ENCODE measurements at places on chromosomes 13 and 19.

GRCh38 chr19:10291554-10292205, 1.9 kb downstream of the ICAM5 start:
- no peak for DNase-seq

DNA sequence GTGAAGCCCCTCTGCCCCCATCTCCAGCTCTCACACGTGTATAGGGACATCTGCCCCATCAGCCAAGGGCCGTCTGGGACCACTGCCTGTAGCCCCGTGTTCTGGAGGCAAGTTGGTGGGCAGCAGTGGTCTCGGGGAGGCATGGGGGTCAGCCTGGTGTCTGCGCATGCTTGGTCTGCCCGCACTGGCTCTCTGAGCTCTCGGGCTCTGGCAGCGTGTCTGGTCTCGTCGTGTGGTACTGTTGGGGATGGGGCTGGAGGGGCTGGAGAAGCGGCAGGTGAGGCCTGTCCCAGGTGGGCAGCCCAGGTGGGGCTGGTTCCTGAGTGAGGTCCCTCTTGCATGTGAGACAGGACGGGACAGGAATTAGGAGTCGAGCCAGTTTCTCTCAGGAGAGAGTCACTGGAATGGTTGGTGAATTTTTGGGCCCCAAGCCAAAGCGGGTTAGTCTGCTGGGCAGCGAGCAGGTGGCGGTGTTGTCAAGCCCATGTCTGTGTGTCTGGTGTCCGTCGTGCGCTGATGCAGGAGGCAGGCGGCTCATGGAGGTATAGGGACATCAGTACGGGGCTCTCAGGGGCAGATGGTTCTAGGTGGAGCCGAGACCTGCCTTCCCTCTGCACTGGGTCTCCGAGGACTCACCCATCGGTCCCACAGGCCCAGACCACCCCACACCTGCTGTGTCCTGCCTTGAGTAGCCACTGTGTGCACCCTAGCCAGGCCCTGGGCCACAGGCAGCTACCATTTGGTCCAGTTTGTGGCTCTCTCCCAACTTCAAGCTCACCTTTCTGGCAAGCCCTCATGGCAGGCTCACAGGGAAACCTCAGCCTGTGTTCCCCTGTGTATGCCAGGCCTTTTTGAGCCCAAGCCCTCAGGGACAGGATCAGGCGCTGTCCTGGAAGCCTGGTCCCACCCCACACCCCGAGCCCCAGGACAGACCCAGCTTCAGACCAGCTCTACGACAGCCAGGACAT, 18.2 kb downstream of the COMP start:
- DNase-seq, result no peak

DNA sequence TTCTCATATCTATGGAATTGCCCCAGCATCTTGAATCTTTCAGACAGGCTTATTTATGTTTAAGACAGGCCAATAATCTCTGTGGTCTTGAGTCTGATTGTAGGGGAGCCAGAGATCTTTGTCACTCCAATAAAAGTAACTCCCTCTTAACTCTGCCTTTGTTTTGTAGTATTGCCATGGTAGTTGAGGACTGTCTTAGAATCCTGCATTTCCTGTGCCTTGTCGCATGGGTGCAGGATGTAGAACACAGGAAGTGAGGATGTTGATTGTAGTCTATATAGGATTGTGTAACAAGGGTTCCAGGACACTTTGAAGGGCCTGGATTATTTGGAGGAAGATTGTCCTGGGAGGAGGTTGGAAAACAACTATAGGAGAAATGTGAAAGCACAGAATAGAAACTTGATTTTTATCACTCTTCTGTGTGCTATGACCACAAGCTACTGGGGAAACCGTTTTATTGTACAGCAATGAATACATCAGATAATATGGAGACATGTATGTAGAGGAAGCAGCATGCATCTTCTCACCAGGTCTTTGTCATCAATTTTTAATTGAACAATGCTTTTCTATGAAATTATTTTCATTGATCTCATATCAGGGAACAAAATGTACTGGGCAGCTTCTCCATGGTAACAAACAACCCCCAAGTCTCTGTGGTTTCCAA, 411.7 kb downstream of the FGF9 start:
- DNase-seq, result no peak

- no peak for DNase-seq
These were observed 72.1 kb downstream of the SLC7A1 start for GRCh38 chr13:29523199-29523961.

DNA sequence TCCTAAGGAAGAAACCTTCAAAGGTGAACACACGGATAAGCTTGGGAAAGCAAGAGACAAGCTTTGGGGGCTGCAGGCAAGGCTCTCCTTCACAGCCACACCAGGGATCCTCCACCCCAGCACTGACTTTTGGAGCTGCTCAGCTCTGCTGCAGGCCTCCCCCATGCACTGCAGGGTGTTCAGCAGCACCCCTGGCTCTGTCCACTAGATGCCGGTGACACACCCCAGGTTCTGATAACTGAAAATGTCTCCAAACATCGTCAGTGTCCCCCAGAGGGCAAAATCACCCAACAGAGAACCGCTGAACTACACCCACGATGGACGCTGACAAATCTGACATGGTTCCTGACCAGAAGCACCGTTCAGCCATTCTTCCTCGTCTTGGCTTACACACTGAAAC, 90.5 kb downstream of the STK24 start:
- DNase-seq, result no peak

- DNase-seq, result no peak
These were observed 385.6 kb downstream of the IRS2 start for GRCh38 chr13:109400624-109401257.

DNA sequence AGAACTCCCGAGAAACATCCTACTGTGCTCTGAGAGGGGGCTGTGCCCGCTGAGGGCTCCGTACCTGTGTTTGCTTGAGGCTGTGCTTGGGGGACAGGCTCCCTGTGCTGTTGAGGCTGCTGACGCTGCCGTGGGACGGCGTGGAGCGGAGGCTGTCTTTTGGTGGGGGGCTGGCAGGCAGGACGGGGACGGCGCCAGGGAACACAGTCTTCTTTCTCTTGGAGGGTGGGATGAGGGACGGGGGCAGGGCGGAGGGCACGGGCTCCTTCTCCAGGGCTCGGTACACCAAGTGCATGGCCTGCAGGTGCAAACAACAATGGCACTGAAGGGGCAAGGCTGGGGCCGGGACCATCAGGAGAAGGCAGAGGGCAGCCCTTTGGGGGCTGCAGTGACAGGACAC, 46.8 kb downstream of the EPS15L1 start:
- no peak for DNase-seq

DNA sequence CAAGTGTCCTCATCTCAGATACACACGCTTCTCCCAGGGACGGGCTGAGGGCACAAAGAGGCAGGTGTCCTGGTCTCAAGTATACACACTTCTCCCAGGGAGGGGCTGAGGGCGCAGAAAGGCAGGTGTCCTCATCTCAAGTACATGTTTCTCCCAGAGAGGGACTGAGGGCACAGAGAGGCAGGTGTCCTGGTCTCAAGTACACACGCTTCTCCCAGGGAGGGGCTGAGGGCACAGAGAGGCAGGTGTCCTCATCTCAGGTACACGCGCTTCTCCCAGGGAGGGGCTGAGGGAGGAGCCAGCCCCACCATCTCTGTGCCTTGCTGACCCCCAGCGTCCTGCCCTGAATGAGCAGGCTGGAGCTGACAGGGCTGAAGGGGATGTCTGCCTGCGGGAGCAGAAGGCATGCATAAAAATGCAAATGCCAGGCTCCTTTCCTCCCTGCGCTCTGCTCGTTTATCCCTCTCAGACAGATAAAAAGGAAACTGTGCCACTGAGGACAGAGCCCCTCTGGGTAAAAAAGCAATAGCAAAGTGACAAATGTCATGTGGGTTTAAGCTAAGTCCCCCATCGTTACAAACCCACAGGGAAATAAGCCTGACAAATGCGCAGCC, 96.1 kb upstream of the UQCRFS1 start:
- DNase-seq, result no peak

DNA sequence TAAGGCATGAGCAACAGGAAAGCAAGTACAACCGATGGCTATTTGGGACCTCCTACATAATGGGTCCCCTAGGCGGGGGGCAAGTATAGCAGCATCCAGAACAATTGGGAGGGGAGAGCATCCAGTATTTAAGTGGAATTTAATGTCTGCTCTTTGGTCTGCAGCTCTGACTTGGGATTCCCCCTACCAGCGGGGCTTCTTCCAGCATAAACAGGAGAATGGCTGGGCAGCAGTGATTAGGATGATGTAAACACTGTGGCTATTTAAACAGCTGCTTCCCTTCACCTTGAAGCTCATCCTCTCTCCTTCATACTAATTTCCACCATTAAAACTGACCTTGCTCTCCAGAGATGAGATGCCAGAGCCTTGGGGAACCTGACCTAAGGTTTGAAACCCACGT, 73.9 kb upstream of the OXGR1 start:
- no peak for DNase-seq

GRCh38 chr19:10748927-10749434, 31.1 kb downstream of the DNM2 start:
- DNase-seq, result peak; percentile 80

GRCh38 chr13:49643035-49643646, 14.8 kb downstream of the ARL11 start:
- DNase-seq, result no peak

GRCh38 chr19:33152176-33152575, 20.3 kb downstream of the WDR88 start:
- no peak for DNase-seq

- no peak for DNase-seq
These were observed at the start of gene ZNF415 for GRCh38 chr19:53132141-53132991. TSS of gene ZNF415 (minus strand) at chr19:53132910. CDS start at chr19:53122676, 10,234 bp downstream.

DNA sequence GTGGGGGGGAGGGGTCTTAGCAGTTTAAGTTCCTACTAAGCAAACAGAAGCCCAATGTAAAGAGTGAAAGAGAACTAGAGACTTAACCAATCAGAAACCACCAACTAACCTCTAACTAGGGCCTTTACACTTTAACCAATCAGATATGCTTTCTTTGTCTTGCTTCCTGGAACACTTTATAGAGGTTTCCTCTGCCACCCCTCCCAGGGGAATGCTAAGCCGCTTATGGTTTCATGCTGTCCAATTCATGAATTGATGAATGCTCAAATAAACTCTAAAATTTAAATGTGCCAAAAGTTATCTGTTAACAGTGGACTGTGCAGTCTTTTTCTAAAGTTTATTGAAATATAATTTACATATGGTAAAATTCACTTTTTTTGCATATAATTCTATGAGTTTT, 33.9 kb upstream of the LATS2 start:
- peak; percentile 15 for DNase-seq

DNA sequence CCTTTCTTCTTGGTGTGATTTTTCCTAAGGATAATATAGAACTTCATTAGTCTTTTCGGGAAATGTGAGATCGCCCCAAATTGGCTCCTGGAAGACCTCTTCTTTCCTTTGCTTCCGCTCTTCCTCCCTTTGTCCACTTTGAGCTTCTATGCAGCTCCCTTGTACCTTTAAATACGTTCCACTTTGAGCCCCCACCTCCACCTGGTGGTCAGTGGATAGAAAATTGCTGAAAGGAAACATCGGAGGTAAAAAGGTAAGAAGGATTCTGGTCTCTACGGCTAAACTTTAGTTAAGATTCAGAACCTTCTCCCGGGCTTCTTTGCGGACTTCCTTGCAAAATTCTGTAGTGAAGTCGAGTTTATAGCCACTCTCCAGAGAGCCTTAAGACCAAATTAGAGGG, 55.0 kb upstream of the TM9SF2 start:
- no peak for DNase-seq

DNA sequence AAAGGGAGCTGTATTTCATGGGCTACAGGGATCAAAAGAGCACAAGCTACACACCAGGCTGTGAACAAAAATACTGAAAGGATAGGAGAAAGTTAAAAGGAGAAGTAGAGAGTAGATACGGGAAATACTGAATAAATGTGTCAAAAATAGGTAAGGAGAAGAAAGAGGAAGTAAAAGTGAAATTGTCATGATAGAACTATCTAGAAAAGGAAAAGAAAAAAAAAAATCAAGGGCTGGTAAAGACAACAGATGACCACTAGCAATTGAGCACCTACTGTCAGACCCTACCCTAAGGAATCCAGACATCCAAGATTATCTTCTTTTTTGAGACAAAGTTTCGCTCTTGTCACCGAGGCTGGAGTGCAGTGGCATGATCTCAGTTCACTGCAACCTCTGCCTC, 4.8 kb downstream of the RUBCNL start:
- no peak for DNase-seq

DNA sequence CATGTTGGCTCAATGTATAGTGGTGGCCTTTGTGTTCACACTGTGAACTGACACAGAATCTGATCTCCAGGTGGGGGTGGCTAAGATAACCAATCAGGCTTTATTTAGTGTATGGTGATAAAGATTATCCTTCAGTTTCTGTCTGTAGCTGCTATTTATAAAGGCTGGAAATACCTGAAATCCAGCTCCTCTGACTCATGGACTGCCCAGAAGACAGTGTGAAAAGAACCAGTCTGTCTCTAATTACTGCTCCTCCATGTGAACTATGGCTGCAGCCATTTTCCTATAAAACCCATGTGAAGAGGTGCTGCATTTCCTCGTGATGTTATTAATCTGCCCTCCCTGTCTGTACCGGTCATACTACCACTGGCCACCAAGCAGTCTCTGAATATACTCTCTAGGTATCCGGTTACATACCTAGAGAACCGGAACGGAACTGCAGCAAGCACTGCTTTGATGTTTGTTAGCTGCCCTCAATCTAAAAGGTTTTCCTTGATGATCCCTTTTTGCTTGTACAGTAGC, 238.0 kb downstream of the LHFPL6 start:
- no peak for DNase-seq

- DNase-seq, result no peak
These were observed 155.1 kb downstream of the SUCLA2 start for GRCh38 chr13:47845981-47846380.

- peak; percentile 87 for DNase-seq
These were observed 9.7 kb upstream of the GIPC1 start for GRCh38 chr19:14505488-14506239.
